Sigmoid colon (tissue), 7 donors: ENCODE measurements at places on chromosomes 5 and 9. TPM values are rescaled to one million over a fixed set of nuclear protein-coding genes. Genes with fewer than 3 reads are reported as not detected.

GRCh38 chr5:14003936-14004335 is 59.4 kb upstream of the DNAH5 start:
- no peak overlapping the region for H3K4me3 ChIP-seq
- no peaks in the 10 kb centered on the region for H3K27me3 ChIP-seq
- no peaks in the 10 kb centered on the region for H3K36me3 ChIP-seq
- no peak for DNase-seq
- no peak overlapping the region for H3K27ac ChIP-seq

DNA sequence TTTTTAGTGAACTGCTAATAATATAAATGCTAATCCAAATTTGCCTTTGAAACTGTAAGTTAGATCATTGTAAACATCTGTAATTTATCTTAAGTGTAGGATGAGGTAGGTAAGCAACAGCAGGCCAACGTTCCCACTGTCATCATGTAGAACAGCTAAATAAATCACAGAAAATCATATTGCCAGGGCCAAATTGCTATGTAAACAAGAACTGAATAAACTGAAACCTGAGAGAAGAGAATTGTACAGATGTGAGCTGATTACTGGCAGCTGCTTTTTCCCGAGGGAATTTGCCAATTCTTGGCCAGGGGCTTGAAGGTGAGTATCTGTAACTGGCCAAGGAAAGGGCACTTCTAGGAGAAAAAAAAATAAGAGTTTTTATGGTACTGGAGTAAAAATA is 97.6 kb downstream of the CDH10 start:
- H3K27ac ChIP-seq: no peak overlapping the region
- H3K27me3 ChIP-seq: no peaks in the 10 kb centered on the region
- H3K4me1 ChIP-seq: no peaks in the 10 kb centered on the region
- no peak for DNase-seq
- H3K4me3 ChIP-seq: no peak overlapping the region
- H3K36me3 ChIP-seq: no peaks in the 10 kb centered on the region

Gene COL23A1
- 0.36 TPM for total RNA-seq

DNA sequence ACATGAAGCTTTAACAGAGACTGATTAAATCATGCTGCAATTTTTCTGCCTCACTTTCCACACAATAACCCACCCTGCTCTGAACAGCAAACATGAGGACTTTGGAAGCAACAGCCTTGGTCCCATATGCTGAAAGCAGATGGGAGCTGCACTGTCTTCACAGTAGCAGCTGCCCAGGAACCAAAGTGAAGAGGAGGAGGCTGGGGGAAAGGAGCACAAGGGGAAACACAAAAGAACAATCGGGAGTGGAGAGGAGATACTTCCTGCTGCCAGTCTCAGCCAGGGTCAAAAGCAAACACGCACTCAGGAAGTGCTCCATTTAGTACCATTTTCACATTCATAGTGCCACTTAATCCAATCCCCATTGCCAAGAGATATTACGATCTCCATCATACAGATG is 183.3 kb upstream of the PUM3 start:
- DNase-seq: no peak
- H3K4me3 ChIP-seq: no peak overlapping the region
- H3K27ac ChIP-seq: no peak overlapping the region

Gene IFNK
- not detected for total RNA-seq

Gene IL5
- total RNA-seq: not detected

DNA sequence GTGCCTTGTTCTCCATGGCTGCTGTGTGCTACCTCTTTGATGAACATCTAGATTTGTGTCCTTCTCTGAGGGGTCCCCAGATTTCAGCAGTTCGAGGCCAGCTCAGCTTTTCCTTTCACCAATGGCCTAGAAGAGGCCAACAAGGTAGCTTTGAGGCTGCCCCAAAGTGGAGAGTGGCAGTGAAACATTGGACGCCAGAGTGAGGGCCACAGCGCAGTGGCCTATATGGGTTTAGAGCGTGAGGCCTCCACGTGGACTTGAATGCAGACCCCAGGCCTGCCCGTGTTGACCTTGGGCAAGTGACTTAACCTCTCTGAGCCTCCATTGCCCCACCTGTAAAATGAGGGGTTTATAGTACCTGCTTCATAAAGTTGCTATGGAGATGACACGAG is 11.8 kb downstream of the MYOZ3 start:
- peaks cover 35% of the 10 kb centered on the region for H3K27me3 ChIP-seq
- peak overlapping the region; percentile 58 for H3K4me3 ChIP-seq
- no peak overlapping the region for H3K27ac ChIP-seq
- DNase-seq: no peak
- H3K4me1 ChIP-seq: no peaks in the 10 kb centered on the region

GRCh38 chr9:2459756-2460155 is 161.8 kb upstream of the VLDLR start:
- H3K27ac ChIP-seq: no peak overlapping the region
- no peaks in the 10 kb centered on the region for H3K36me3 ChIP-seq
- no peak for DNase-seq

GRCh38 chr9:35871545-35871944 is 1.3 kb upstream of the OR13J1 start:
- no peak overlapping the region for H3K27ac ChIP-seq
- H3K36me3 ChIP-seq: no peaks in the 10 kb centered on the region
- no peak for DNase-seq
- no peak overlapping the region for H3K4me3 ChIP-seq
- H3K4me1 ChIP-seq: no peaks in the 10 kb centered on the region

DNA sequence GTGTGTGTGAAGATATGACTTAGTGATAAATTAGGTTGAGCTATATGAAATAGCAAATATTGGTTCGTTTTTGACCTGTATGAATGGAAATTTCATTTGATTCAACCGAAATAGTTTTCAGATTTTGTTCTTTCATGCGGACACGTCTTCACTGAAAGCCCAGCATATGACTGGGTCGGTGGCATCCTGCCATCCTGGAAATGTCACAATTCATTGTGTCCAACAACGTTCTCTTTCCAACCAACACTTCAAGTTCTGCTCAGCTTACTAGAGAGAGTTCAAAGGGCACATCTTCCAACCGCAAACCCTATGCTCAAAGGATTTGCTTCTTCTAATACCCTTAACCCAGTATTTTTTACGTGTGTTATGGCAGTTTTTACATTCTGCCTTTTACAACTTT is 252.5 kb downstream of the NTRK2 start:
- H3K27me3 ChIP-seq: no peaks in the 10 kb centered on the region
- no peaks in the 10 kb centered on the region for H3K36me3 ChIP-seq
- H3K4me3 ChIP-seq: no peak overlapping the region
- H3K4me1 ChIP-seq: no peaks in the 10 kb centered on the region
- H3K27ac ChIP-seq: no peak overlapping the region
- no peak for DNase-seq

DNA sequence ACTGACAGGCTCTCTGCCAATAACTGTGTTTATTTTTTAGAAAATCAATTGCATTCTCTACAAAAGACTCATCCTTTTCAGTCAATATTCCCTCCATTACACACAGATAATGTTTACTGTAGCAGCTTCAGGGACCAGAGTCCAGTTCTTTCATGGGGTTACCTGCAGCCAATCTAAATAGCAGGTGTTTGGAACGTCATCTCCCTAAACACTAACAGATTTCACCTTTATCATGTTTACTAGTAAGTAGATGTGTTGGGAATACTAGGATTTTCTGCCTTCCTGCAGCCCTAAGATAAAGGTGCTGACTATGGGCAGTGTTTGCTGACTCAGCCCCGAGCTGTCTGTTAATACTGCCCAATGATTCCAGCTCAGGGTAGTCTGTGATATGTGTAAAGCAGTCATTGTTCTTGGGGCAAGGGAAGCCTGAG is 447.0 kb downstream of the KIF4B start:
- H3K4me3 ChIP-seq: no peak overlapping the region
- no peaks in the 10 kb centered on the region for H3K27me3 ChIP-seq
- H3K36me3 ChIP-seq: no peaks in the 10 kb centered on the region
- no peak for DNase-seq
- no peak overlapping the region for H3K27ac ChIP-seq

DNA sequence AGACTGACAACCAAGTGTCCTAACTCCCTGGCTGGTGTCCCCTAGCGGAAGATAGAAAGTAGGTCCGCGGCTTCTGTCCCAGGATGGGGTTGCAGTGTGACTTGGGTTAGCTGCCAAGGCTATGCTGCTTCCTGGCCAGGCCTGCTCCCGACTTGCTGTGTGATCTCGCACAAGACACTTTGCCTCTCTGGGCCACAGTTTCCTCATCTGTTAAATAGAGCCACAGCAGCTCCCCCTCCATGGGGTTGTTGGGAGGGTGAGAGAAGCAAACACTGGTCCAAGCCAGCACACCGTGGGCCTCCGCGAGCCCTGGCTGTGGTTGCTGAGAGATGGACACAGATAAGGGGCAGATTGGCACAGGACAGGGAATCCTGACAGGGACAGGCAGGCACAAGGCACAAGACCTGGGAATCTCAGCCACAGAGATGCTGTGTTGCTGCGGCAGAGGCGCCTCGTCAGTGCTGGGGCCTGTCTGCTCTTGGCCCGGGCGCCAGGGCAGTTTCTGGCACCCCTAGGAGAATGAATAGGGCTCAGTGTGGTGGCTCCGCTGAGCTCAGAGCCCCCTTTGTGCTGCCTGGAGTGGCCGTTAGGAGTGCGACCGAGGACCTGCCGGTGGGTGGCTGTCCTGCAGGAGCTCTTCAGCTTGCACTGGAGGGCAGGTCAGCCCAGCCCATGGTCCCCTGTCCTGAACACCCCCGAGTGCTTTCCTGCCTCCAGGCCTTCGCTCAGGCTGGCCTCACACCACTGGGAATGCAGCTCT is 1.8 kb upstream of the SH2D3C start:
- no peaks in the 10 kb centered on the region for H3K27me3 ChIP-seq
- H3K4me3 ChIP-seq: no peak overlapping the region
- H3K27ac ChIP-seq: no peak overlapping the region
- no peak for DNase-seq
- H3K4me1 ChIP-seq: peaks cover 5% of the 10 kb centered on the region
- no peaks in the 10 kb centered on the region for H3K36me3 ChIP-seq

GRCh38 chr5:102223542-102224477 is 72.3 kb downstream of the SLCO4C1 start:
- no peaks in the 10 kb centered on the region for H3K4me1 ChIP-seq
- no peak overlapping the region for H3K4me3 ChIP-seq
- H3K27me3 ChIP-seq: no peaks in the 10 kb centered on the region
- H3K27ac ChIP-seq: no peak overlapping the region

DNA sequence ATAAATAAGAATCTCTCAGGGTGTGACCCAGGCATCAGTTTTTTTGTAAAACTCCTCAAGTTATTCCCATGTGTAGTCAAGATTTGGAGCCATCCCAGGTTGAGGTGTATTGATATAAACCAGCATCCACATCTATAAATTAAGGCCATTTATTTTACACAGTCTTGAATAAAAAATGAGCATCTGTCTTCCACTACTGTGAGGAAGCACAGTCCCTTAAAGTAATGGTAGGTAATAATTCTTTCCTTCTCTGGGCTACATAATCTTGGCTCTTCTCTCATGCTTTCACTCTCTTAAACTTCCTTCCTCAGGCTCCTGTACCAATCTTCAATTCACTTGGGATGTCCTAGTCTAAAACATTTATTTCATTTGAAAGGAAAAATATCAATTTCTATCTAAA is 110.3 kb downstream of the PDE4D start:
- no peak overlapping the region for H3K4me3 ChIP-seq
- peaks cover 55% of the 10 kb centered on the region for H3K4me1 ChIP-seq
- no peaks in the 10 kb centered on the region for H3K27me3 ChIP-seq
- DNase-seq: no peak
- H3K27ac ChIP-seq: no peak overlapping the region

GRCh38 chr5:50717651-50718050 is 51.2 kb downstream of the PARP8 start:
- no peak for DNase-seq
- no peak overlapping the region for H3K4me3 ChIP-seq
- H3K27ac ChIP-seq: no peak overlapping the region
- H3K4me1 ChIP-seq: peaks cover 2% of the 10 kb centered on the region
- no peaks in the 10 kb centered on the region for H3K27me3 ChIP-seq

DNA sequence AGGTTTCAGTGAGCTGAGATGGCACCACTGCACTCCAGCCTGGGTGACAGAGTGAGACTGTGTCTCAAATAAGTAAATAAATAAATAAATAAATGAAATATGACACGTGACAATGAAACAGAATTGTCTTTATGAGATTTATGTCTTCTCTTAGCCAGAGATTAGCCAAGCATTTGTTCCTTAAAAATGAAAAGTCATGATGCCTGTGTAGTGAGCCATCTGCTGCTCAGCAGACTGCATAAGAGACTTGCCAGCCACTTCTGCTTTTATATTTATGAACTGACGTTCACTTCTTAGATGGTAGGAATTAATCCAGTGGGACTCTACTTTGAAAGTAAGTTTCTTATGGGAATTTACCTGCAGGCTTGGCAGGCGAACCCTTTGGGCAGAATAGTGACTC is 227.4 kb downstream of the NR3C1 start:
- H3K4me3 ChIP-seq: no peak overlapping the region
- no peaks in the 10 kb centered on the region for H3K36me3 ChIP-seq
- no peaks in the 10 kb centered on the region for H3K27me3 ChIP-seq
- no peak for DNase-seq
- H3K27ac ChIP-seq: no peak overlapping the region

Gene DOK3
- 5.8 TPM for total RNA-seq

DNA sequence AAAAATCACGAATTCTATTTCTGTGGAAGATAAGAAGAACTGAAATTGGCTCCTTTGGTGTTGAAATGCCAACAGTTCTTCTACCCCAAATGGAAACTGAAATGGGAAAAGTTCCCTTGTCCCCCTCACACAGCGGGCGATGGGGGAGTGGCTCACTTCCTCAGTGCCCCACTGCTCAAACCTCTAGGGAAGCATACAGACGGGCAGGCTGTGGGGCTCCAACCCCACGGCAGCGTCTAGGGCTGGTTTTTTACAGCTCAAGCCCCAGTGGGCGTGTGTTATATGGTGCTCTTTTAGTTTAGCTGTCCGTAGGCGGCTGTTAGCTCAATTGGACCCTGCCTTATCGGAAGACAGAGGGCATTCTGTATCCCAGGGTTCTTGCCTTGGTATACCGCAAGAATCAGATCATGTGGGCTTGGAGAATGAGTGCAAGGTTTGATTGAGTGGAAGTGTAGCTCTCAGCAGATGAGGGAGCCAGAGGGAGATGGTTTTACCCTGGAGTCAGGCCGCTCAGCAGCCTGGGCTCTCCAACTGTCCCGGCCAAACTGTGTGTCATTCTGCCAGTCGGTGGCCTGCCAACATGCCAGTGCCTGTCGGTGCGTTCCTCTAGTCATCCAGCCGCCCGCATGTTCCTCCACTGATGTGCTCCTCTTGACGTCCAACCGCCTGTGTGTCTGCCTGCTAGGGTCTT is 166.3 kb upstream of the ZNF608 start:
- H3K27ac ChIP-seq: no peak overlapping the region
- H3K4me3 ChIP-seq: no peak overlapping the region
- H3K4me1 ChIP-seq: peaks cover 11% of the 10 kb centered on the region
- DNase-seq: no peak

- H3K4me3 ChIP-seq: no peak overlapping the region
- DNase-seq: no peak
- H3K36me3 ChIP-seq: no peaks in the 10 kb centered on the region
- no peaks in the 10 kb centered on the region for H3K4me1 ChIP-seq
- no peaks in the 10 kb centered on the region for H3K27me3 ChIP-seq
Observed at GRCh38 chr9:8769153-8769552, 969.6 kb upstream of the DMAC1 start.
